ENCODE measurements at places on chromosomes 2 and 18.
A peak's percentile ranks its signal among the peaks of the same experiment; 100 is the strongest.

GRCh38 chr18:58496937-58497336 is 132.0 kb downstream of the ALPK2 start:
- DNase-seq, result no peak

DNA sequence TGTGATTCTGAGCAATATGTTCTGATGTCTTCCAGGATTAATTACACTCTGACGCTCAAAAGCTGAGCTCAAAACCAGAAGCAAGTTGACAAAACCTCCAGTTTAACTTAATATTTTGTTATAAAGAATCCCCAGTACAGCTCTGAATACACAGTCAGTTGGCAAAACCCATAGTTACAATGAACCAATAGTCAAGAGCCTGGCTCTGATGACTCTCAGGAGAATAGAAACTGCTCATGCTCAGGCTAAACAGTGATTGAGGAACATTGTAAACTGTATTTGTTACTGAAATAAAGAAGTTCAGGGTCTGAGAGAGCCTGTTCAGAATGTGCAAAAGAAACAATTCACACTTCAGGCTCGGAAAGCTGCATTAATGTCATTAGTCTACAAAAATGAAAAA is 1565.9 kb downstream of the SUCLG1 start:
- no peak for DNase-seq

DNA sequence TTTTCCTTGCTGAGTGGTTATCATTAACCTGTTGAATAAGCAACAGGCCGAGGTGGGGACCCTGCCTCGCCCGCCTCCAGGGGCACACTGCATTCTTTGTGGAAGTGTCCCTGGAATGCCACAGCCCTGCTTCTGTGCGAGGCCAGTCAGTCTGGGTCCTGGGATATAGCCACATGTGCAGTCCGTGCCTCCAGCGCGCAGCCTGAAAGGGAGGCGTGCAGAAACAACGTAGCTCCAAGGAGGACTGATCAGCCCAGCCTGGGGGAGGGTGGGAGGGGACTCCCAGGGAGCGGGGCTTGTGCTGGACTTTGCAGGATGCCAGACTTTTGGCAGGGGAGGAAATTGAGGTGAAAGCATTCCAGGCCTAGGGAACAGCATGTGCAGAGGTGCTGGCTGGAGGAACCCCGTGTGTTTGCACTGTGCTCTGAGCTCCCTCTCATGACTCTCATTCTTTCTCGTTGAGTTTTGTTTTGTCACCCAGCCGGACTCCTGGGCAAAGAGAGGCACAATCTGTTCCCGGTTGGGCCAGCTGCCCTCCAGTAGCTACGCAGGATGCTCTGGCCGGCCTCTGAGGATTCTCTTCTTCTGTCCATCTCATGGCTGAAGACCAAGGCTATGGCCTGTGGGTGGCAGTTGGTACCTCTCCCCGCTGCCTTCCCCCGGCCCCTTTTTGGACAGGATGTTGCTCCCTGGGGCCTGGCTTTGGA is 39.7 kb downstream of the HPCAL1 start:
- no peak for DNase-seq

- DNase-seq, result no peak
These were observed 74.6 kb downstream of the ARL6IP6 start for GRCh38 chr2:152792974-152793373.

- DNase-seq, result no peak
These were observed 3.4 kb downstream of the ZNF521 start for GRCh38 chr18:25348386-25349130.

DNA sequence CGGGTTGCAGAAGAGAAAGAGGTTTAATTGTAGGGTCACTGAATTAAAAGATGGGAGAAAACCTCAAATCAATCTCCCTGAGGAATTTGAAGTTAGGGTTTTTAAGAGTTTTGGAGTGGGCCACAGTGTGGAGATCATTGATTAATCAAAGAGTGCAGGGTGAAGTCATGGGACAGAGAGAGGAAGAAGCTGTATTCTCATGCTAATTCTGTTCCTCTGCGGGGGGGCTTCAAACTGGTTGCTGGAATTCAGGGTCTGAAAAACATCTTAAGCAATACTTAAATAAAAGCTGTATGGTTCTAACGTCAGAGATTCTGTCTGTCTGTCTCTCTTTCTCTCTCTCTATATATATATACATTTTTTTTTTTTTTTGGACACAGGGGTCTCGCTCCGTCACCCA is 169.8 kb upstream of the SPATS2L start:
- DNase-seq, result no peak

DNA sequence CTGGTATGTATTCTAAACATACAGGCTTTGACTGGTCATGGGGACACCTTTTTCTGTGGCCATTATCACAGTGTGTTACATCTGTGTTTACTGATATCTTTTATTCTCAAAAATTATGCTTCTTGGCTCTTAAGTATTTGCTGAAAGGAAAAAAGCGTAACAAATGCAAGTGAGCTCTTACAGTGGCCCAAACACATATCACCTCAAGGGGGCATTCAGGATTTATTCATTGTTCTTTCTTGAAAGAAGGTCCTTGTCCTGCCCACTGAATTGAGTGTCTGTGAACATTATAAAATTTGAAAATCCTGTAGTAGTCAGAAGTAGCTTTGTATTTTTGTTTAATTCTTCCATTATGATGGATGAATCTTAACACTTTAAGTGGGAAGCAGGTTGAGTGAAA is 454.5 kb downstream of the XIRP2 start:
- DNase-seq, result no peak

- DNase-seq, result no peak
These were observed 277.0 kb downstream of the ZNF521 start for GRCh38 chr18:25074925-25075324.

- no peak for DNase-seq
These were observed 104.8 kb upstream of the CAPN13 start for GRCh38 chr2:30912056-30912455.

- no peak for DNase-seq
These were observed 178.0 kb downstream of the MTCL1 start for GRCh38 chr18:8883409-8883668.

DNA sequence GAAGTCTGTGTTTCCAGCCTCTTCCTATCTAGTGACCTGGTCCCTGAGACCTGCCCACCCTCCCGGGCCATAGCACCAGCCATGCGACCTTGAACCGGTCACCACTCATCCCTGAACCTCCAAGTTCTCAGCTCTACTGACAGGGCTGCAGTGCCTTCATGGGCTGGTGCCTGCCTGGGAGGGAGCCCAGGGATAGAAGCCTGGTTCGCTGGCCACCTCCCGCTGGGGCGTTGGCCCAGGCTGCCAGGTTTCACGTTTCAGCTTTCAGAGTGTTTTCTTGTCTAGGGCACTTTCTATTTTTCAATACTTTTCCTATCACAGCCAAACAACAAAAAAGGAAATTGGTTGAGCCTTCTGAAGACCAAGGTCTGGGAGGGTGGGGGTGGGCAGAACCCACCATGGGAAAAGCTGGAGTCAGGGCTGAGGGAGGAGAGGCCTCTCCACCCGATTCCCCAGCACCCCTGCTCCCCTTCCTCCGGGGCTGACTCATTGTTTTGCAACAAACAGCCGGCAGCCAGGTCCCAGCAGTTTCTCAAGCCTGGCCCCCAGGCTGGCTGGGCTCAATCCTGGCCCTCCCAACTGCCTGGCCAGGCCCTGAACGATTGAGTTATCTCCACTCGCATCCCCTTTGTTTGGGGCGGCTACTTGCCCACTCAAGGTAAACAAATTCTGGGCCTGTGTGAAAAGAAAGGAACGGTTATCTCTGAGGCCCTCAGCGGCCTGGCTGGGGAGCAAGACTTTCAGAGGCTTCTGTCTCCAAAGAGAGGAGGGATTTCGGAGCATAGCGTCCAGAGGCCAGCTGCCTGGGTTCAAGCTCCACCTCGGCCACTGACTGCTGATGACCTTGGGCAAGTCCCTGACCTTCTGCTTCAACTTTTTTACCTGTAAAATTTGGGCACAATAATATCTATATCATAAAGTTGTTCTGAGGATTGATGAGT is 47.5 kb downstream of the ZFP36L2 start:
- peak; percentile 81 for DNase-seq

- DNase-seq, result no peak
These were observed 218.0 kb downstream of the DYSF start for GRCh38 chr2:71671203-71671854.

- DNase-seq, result no peak
These were observed 30.7 kb upstream of the TXNDC2 start for GRCh38 chr18:9854801-9855676.

DNA sequence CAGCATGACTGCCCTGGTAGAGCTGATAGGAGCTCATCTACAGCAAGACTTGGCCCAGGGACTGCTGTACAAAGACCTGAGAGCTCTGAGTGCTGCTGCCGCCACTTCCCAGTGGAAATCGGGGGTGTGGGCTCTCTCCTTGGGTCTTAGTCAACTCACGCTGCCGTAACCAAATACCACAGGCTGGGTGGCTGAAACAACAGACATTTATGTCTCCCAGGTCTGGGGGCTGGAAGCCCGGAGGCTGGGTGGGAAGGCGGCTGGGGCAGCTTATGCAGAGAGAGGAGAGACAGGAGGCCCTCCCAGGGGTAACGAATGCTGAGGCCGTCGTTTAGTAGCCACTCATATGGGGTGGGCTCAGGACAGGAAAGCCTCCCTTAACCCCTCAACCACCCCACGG is 15.4 kb upstream of the MAL start:
- no peak for DNase-seq

DNA sequence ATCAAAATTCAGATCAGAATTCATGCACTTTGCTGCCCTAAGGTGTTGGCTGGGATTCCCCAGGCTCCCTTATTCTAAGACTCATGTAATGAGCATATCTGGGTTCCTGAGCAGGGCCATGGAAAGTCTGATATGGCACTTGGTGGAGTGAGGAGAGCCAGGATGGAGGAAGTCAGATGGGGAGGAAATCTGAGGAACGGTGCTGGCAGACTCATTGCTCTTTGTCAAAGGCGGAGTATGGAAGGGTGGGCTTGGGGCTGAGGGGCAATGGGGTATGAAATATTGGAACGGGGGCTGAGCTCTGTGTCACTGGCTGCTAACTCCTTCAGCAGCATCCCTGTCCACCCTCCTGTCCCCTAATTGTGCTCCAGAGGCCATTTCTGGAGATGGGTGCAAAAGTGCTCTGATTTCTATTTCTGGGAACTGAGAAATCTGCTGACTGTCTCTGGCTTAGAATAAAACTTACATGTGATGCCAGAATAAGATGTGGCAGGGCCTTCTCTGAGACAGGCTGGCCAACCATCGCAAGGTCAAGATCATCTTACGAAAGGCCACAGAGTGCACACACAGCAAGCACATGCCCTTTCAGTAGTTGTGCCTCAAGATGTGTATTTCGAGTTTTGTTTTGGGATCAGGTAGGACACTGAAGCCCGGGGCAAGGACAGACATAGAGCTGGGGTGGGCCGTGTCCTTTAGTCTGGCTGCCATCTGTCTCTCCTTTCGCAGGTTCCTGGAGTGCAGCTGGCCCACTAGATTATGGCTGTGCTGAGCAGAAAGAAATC is 480.0 kb upstream of the HS6ST1 start:
- DNase-seq, result no peak

- DNase-seq, result no peak
These were observed 23.6 kb upstream of the SERPINE2 start for GRCh38 chr2:224062481-224063297.

GRCh38 chr2:123816928-123817327 is 208.2 kb upstream of the CNTNAP5 start:
- DNase-seq, result no peak

DNA sequence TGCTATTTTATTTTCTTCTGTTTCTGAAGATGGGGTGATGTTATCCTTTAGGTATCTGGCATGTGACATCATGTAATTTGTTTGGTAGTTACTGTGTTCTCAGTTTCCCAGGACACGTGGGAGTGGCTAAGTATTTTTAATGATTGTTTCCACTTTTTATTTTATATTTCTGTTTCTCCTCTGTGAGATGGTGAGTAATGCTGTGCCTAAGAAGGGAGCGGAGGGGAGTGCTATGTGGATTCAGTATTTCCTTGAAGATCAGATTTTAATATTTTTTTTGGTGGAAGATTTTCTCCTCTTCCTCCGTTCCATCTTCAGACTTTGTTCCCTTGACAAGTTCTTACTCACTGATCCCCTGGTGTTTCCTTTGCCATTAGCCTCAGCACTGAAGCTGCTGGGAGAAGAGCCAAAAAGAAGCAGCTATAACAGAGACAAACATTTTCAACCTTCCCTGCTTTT is 180.0 kb upstream of the MMADHC start:
- DNase-seq, result peak; percentile 54

GRCh38 chr2:18664421-18664820 is 75.1 kb upstream of the NT5C1B start:
- DNase-seq, result no peak

DNA sequence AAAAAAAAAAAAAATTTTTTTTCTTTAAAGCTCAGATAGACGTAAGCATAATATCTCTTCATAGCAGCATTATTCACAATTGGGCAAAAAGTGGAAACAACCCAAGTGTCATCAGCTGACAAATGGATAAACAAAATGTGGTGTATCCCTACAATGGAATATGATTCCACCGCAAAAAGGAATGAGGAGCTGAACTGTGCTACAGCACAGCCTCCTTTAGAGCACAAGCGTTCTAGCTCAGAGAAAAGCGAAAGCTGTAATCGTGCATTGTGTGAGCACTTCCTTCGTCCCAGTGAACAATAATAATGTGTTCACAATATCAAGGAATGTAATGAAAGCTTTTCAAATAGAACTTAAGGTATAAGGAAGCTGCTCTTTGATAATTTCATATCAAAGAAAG is 11.7 kb upstream of the CHMP1B start:
- DNase-seq, result peak; percentile 13

- DNase-seq, result no peak
These were observed 62.7 kb upstream of the NFATC1 start for GRCh38 chr18:79333046-79333445.

- DNase-seq, result peak; percentile 62
These were observed 16.3 kb upstream of the ATOH8 start for GRCh38 chr2:85737481-85737880.

DNA sequence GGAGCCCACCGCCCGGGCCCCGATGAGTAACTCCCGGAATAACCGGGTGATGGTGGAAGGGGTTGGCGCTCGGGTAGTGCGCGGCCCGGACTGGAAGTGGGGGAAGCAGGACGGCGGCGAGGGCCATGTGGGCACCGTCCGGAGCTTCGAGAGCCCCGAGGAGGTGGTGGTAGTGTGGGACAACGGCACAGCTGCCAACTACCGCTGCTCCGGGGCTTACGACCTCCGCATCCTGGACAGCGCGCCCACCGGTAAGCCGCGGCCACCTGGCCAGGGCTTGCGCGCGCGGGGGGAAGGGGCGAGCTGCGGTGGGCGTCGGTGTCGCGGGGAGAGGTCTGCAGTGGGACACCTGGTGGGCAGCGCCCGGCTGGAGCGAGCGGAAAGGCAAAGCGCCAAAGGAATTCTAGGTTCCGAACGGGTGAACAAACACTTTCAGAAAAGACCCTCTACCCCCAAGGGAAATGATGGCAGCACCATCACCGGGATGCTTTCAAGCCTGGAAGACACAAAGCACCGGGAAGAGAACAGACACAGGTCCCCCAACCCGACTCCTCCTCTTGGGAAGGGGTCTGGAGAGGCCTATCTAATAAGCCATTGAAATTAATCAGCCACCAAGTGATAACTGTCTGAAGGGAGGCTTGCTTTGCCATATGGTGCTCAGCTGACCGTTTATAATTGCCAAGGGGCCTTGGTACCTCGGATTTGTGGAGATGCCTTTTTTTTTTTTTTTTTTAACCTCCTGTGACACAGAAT is 1.1 kb downstream of the MIB1 start:
- DNase-seq, result peak; percentile 28
